Astrocyte of the spinal cord (primary cell): ENCODE measurements at places on chromosomes 7 and 10.

- DNase-seq: no peak
Measured at GRCh38 chr7:87188930-87189329, 30.6 kb downstream of the TMEM243 start.

- no peak for DNase-seq
Measured at GRCh38 chr7:41261080-41261479, 441.8 kb downstream of the INHBA start.

GRCh38 chr7:106914018-106914607 is 49.0 kb downstream of the PIK3CG start:
- no peak for DNase-seq

DNA sequence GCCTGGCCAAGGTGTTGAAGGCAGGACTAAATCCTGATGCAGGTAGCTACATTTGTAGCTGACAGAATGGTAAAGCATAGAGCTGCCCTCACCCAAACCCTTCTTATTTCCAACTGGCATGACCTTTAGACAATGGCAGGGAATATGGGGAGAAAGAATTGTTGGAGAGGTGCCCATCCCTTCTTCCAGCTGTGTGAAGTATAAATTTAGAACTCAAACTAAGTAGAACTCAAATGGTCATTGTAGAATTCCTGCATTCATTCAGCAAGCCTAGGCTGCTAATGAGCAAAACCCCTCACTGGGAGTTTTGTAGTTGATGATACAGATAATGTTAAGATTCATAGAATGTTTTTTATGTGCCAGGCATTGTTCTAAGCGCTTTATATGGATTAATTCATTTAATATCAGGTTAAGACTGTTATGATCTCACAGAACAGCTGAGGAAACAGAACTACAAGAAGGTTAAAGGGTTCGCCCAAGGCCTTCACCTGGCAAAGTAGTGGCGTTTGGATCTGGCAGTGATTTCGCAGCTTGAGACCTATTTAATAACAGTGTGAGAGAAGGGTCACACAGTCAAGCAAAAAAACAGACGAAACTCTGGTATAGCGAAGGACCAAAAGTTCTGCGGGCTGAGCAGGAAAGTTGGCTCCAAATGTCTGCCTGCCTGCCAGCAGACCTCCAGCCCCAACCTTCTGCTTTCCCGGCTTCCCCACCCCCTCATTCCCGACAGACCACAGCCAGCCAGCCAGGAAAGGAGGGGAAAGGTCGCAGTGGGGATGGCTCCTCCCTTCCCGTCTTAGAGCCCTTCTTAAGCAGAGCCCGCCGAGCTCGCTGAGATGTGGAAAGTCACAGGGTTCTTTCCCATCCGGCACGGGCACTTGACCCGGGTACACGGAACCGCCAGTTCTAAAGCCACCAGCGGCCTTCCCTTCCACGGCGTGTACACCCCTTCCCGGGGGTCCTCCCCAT is 1.6 kb upstream of the HILPDA start:
- DNase-seq: peak; percentile 90

- peak; percentile 49 for DNase-seq
Measured at GRCh38 chr7:66921396-66921917, 432 bp downstream of the TMEM248 start.

- DNase-seq: no peak
Measured at GRCh38 chr7:105278973-105279687, 109.6 kb downstream of the SRPK2 start.

DNA sequence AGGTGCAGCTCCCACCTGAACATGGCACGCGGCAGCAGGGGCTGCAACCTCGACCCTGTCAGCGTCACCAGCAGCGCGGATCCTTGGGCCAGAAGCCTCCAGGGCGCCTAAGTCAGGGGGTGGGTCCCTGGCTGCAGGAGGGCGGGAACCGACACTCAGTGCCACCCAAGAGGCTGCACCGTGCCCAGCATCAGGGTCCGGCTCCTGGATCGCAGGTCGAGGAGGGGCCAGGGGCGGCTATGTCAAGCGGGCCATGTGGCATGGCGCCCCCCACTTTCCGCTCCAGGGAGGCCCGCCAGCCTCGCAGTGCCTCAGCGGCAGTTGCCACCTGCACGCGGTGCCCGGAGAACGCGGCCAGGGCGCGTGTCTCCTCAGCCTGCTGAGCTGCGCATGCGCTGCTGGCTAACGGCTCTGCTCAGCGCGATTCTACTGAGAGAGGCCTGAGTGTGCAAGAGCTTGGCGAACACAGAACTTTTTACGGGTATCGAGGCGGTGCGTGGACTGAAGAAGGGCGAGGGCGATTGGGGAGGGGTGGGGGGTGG is at the start of gene ANKRD30A:
Gene ANKRD30A, plus strand, starts transcription at position 408 of the 542 bp plus-strand sequence. CDS start 190 bp downstream, outside the sequence.
- DNase-seq: no peak

DNA sequence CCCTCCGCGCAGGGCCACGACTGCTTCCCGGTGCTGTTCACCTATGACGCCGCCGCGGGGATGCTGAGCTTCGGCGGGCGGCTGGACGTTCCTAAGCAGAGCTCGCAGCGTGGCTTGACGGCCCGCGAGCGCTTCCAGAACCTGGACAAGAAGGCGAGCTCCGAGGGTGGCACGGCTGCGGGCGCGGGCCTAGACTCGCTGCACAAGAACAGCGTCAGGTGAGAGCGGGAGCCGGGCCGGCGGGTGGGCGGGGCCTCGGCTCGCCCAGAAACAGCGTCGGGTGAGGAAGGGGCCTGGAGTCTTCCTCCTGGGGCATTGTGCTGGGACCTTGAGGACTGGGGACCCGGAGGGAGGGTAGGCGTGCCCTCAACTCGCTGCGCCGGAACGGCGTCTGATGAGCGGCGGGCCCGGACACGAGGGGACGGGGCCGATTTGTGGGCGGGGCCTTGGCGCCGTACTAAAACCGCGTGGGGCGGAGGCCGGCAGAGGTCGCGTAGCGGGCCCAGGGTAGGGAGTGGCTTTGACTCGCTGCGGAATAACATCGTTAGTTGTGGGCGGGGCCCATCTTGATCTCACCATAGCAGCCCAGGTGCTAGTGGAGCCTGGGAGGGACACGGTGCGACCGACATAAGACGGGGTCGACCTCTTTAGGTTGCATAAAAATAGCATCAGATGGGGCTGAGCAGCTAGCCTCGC is 15.6 kb downstream of the PDAP1 start:
- peak; percentile 69 for DNase-seq

DNA sequence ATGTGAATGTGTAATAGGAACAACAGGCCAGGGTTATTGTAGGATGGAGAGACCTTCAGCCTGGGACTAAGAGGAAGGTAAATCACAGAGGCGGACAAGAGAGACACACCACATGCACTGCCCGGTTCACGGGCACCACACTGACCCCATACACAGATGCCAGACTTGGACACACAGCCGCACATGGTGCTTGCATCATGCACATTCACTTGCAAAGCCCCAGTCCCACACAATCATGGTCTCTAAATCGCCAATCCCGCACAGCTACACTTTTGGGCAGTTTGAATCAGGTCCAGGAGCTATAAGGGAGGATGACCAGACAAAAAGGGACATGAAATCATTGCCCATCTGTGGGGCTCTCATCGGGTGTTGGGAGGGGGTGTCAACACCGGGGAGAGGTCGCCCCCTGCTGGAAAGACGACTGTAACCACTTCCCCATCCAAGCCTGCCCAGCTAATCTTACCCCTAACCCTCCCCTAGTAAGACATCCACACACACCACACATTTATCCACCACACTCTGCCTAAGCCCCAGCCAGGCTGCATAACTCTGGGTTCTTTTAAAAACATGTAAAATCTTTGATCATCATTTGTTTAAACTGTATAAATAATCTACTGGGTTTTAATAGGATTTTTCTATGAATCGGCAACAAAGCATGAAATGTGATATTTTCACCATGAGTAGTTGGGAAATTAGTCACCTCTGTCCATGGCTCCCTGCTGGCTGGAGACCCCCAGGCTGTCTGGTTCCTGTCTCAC is 40.5 kb upstream of the SLF2 start:
- peak; percentile 70 for DNase-seq

GRCh38 chr7:133795068-133795665 is 332.0 kb upstream of the LRGUK start:
- no peak for DNase-seq

DNA sequence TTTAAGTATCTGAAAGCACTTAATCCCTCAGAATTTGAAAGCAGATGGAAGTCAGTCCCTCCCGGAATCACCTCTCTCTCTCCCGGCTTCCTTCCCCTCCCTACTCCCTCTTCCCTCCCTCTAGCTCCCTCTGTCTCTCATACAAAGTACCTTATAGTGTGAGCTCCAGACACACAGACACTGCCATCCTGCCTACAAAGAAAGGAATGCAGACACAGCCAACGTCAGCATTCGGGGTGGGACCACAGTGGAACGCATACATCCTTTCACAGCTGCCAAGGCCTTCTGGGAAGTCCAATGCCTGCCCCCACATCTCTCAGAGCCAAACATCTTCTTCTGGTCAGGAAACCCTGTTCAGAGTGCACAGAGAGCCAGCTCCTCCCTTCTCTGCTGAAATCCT is 9.3 kb downstream of the NOD1 start:
- DNase-seq: peak; percentile 99
